Mesothelial cell of epicardium (in vitro differentiated cells): ENCODE measurements at places on chromosomes 2 and 18.

DNA sequence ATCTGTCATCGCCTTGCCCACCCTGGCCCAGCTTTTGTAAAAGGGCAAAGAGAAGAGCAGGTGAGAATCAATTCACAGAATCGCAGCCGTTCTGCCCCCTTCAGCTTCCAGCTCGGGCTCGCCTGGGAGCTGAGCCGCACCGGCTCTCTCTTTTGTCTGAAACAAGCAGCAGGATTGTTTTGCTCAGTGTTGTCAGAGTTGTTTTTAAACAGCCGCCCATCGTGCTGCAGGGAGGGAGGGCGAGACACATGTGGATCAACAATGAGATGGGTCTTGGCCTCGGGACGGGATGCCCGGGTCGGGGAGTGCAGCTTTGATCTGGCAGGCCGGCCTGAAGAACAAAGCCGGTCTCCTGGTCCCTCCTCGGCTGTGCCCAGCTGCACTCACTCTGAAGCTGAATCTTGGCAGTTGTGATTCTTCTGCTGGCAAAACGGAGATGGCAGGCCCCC is 39.7 kb upstream of the HDAC4 start:
- no peak overlapping the region for H3K27ac ChIP-seq
- no peak for DNase-seq
- H3K4me1 ChIP-seq = no peaks in the 10 kb centered on the region
- no peak overlapping the region for H3K4me3 ChIP-seq
- H3K27me3 ChIP-seq = peaks cover 57% of the 10 kb centered on the region

- DNase-seq = no peak
- no peaks in the 10 kb centered on the region for H3K36me3 ChIP-seq
- H3K27ac ChIP-seq = peak overlapping the region; percentile 98
- H3K4me1 ChIP-seq = peaks cover 75% of the 10 kb centered on the region
- H3K4me3 ChIP-seq = peak overlapping the region; percentile 69
Observed at GRCh38 chr2:64649626-64650025, 4.1 kb downstream of the SERTAD2 start.

- no peaks in the 10 kb centered on the region for H3K4me1 ChIP-seq
- no peaks in the 10 kb centered on the region for H3K36me3 ChIP-seq
- DNase-seq = no peak
- H3K27me3 ChIP-seq = no peaks in the 10 kb centered on the region
Observed at GRCh38 chr18:61574665-61575064, 241.4 kb downstream of the CDH20 start.

DNA sequence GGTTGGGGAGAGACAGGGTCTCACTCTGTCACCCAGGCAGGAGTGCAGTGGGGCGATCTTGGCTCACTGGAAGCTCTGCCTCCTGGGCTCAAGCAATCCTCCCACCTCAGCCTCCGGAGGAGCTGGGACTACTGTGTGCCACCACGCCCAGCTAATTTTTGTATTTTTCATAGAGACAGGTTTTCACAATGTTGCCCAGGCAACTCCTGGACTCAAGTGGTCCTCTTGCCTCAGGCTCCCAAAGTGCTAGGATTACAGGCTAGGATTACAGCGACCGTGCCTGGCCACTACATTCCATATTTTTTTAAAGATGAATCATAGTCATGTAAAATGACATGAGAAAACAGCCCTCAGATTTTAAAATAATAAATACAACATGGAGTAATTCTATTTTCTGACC is 32.3 kb downstream of the CWC22 start:
- peak overlapping the region; percentile 10 for H3K27ac ChIP-seq
- peaks cover 53% of the 10 kb centered on the region for H3K36me3 ChIP-seq
- no peak for DNase-seq
- H3K27me3 ChIP-seq = no peaks in the 10 kb centered on the region

DNA sequence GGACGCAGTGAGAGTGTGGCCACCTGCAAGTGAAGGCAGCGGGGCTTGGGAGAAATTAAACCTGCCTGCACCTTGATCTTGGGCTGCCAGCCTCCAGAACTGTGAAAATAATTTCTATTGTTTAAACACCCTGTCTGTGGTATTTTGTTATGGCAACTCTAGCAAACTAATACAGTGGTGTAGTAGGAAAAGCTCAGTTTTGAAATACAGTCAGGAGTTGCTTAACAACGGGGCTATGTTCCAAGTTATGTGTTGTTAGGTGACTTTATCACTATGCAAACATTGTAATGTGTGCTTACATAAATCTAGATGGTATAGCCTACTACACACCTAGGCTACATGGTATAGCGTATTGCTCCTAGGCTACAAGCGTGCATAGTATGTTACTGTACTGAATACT is 93.4 kb upstream of the FN1 start:
- DNase-seq = no peak
- peaks cover 41% of the 10 kb centered on the region for H3K4me1 ChIP-seq
- H3K4me3 ChIP-seq = no peak overlapping the region
- peaks cover 5% of the 10 kb centered on the region for H3K36me3 ChIP-seq

GRCh38 chr2:127515383-127515915 is 10.8 kb downstream of the IWS1 start:
- H3K36me3 ChIP-seq = peaks cover 18% of the 10 kb centered on the region
- H3K27me3 ChIP-seq = no peaks in the 10 kb centered on the region
- DNase-seq = no peak
- no peak overlapping the region for H3K4me3 ChIP-seq
- peaks cover 2% of the 10 kb centered on the region for H3K4me1 ChIP-seq
- H3K27ac ChIP-seq = no peak overlapping the region

GRCh38 chr2:203871371-203871983 is 3.9 kb downstream of the CTLA4 start:
- H3K27ac ChIP-seq = no peak overlapping the region
- no peaks in the 10 kb centered on the region for H3K4me1 ChIP-seq
- no peak for DNase-seq
- H3K4me3 ChIP-seq = no peak overlapping the region

- no peak for DNase-seq
- no peaks in the 10 kb centered on the region for H3K4me1 ChIP-seq
- H3K4me3 ChIP-seq = no peak overlapping the region
Observed at GRCh38 chr2:17375262-17375661, 143.0 kb downstream of the RAD51AP2 start.

DNA sequence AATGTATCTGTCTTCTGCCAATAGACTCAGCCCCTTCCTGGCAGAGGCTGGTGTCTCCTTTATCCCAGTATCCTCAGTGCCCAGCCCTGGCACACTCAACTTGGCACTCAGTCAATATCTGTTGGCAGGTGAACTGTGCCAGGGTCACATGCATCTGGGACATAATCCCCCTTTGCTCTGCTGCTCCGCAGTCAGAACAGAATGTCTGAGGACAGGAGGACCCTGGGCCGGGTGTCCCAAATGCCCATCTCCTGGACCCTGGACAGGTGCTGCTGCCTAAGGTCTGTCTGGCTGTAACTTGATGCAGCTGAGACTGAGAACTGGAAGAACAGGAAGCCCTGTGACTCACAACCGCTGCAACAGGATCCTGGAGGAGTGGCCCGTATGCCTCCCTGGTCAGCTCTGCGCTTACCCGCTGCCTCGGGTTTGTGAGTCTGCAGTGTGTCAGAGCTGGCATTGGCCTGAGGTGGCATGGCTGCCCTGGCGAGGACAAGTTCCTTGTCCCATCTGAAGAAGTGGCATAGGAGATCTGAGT is 11.4 kb downstream of the HK2 start:
- H3K27ac ChIP-seq = peak overlapping the region; percentile 90
- peak; percentile 54 for DNase-seq
- peaks cover 2% of the 10 kb centered on the region for H3K36me3 ChIP-seq
- no peaks in the 10 kb centered on the region for H3K27me3 ChIP-seq
- peaks cover 37% of the 10 kb centered on the region for H3K4me1 ChIP-seq

DNA sequence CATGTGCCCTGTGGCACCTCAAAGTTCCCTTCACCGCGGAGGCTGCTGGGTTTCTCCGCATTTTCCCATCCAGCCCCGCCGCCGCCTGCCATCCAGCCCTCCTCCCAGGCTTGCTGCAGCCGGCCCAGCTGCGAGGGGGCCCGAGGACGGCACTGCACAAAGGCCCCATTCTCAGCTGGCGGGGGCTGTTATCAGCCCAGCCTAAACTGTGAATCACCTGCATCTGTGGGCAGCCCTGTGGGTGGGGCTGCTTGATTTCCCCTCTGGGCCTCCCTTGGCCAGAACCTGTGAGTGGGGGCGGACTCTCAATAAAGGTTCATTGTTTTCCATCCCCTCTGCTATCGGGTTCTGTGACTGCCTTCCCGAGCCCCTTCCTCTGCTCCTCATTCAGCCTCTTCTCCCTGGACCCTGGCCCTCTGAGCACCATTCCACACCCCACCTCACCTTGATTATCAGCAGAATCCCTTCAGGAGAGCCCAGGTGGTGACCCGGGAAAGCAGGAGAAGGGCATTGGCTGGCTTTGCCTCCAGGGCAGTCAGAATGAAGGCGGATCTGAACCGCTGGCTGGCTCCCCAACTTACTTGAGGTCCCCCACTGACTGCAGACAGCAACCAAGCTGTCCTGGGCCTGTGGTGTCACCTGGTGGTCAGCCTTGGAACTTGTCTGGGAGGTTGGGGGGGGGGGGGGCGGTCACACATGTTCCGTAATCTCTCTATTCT is 204.5 kb downstream of the ZFP36L2 start:
- H3K27ac ChIP-seq = no peak overlapping the region
- no peaks in the 10 kb centered on the region for H3K27me3 ChIP-seq
- no peak for DNase-seq
- H3K4me1 ChIP-seq = peaks cover 36% of the 10 kb centered on the region
- no peak overlapping the region for H3K4me3 ChIP-seq

- no peak for DNase-seq
- H3K4me3 ChIP-seq = no peak overlapping the region
- no peaks in the 10 kb centered on the region for H3K4me1 ChIP-seq
- H3K36me3 ChIP-seq = peaks cover 2% of the 10 kb centered on the region
Observed at GRCh38 chr2:167890739-167891138, 356.7 kb downstream of the STK39 start.

- H3K27me3 ChIP-seq = no peaks in the 10 kb centered on the region
- no peak for DNase-seq
- H3K36me3 ChIP-seq = no peaks in the 10 kb centered on the region
- no peak overlapping the region for H3K4me3 ChIP-seq
Observed at GRCh38 chr2:31390324-31390723, 24.2 kb downstream of the XDH start.

- H3K36me3 ChIP-seq = no peaks in the 10 kb centered on the region
- H3K4me3 ChIP-seq = no peak overlapping the region
- DNase-seq = no peak
- H3K27me3 ChIP-seq = no peaks in the 10 kb centered on the region
Observed at GRCh38 chr2:192735447-192735846, 540.7 kb upstream of the TMEFF2 start.

DNA sequence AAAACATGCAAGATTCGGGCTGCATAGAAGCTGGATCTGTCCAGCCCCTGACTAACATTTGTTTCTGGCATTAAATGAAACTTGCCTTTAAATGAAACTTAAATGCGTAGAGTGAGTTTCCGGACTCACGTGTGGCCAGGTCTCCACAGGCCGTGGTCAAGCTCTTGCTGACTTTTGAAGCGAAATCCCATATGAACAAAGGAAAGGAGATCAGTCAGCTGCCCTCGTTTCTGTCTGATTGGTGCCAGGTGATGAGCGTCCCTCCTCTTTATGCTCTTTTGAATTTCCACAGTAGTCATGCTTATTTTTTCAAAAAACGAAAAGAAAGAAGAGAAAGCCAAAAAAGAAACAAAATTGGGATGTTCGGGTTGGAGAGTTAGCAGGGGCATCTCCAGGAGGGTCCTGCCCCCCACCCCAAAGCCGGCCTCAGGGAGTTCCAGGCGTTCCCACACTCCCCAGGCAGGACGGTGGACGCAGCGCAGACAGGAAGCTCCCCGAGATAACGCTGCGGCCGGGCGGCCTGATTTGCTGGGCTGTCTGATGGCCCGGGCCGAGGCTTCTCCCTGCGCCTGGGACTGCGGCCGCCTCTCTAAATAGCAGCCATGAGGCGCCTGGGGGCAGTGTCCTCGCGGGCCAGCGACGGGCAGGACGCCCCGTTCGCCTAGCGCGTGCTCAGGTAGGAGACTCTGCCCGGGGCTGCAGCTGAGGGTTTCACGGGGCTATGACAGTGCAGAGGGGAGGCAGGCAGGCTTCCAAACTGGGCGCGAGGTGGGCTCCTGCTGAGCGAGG is at the start of gene COLEC11:
TSS of gene COLEC11 (plus strand) at position 620 of the 789 bp plus-strand sequence. CDS start 9,229 bp downstream, outside the sequence.
- H3K27me3 ChIP-seq = peaks cover 2% of the 10 kb centered on the region
- peak within 1 kb of the TSS; percentile 78 for H3K27ac ChIP-seq
- H3K4me1 ChIP-seq = peaks cover 15% of the 10 kb centered on the region

DNA sequence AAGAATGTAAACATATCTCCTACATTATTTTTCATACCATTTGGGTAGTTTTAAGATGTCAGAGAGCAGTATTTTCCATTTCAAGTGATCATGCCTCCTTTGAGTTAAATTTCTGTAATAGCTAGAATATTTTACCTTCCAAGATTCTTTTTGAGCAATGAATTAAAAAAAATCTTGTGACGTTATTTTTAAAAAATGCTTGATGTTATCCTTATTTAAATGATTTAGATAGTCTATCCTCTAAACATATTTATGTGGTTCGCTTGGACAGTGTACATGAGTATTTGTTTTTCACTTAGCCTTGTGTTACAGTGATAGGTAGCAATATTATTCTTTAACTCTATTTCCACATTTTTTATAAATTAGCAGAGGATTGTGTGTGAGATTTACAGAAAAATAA is 639.2 kb upstream of the CDH2 start:
- H3K4me3 ChIP-seq = no peak overlapping the region
- no peak for DNase-seq
- H3K4me1 ChIP-seq = peaks cover 2% of the 10 kb centered on the region
- H3K27ac ChIP-seq = no peak overlapping the region
- no peaks in the 10 kb centered on the region for H3K36me3 ChIP-seq
- no peaks in the 10 kb centered on the region for H3K27me3 ChIP-seq

- no peak overlapping the region for H3K4me3 ChIP-seq
- DNase-seq = no peak
- H3K27me3 ChIP-seq = peaks cover 10% of the 10 kb centered on the region
- H3K27ac ChIP-seq = no peak overlapping the region
- peaks cover 10% of the 10 kb centered on the region for H3K4me1 ChIP-seq
Observed at GRCh38 chr2:119590873-119591272, 46.6 kb downstream of the CFAP221 start.

- no peaks in the 10 kb centered on the region for H3K27me3 ChIP-seq
- no peak overlapping the region for H3K4me3 ChIP-seq
- no peaks in the 10 kb centered on the region for H3K36me3 ChIP-seq
- no peaks in the 10 kb centered on the region for H3K4me1 ChIP-seq
- H3K27ac ChIP-seq = no peak overlapping the region
- no peak for DNase-seq
Observed at GRCh38 chr2:200609028-200609614, 23.3 kb downstream of the AOX1 start.

DNA sequence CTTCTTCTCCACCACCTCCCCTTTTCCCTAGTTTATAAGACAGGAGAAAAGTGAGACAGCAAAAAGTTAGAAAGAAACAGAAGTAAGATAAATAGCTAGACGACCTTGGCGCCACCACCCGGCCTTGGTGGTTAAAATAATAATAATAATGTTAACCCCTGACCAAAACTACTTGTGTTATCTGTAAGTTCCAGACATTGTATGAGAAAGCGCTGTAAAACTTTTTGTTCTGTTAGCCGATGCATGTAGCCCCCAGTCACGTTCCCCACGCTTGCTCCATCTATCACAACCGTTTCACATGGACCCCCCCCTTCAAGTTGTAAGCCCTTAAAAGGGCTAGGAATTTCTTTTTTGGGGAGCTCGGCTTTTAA is 1.5 kb upstream of the BUB1 start:
- H3K27ac ChIP-seq = peak overlapping the region; percentile 99
- H3K4me1 ChIP-seq = peaks cover 34% of the 10 kb centered on the region
- H3K27me3 ChIP-seq = peaks cover 2% of the 10 kb centered on the region

- H3K27ac ChIP-seq = no peak overlapping the region
- no peaks in the 10 kb centered on the region for H3K36me3 ChIP-seq
- no peaks in the 10 kb centered on the region for H3K27me3 ChIP-seq
- no peak for DNase-seq
- no peaks in the 10 kb centered on the region for H3K4me1 ChIP-seq
- H3K4me3 ChIP-seq = no peak overlapping the region
Observed at GRCh38 chr2:45732946-45733345, 81.5 kb downstream of the PRKCE start.

GRCh38 chr18:62617793-62618591 is 95.2 kb downstream of the ZCCHC2 start:
- H3K4me1 ChIP-seq = no peaks in the 10 kb centered on the region
- H3K4me3 ChIP-seq = no peak overlapping the region
- H3K27ac ChIP-seq = no peak overlapping the region
- peaks cover 12% of the 10 kb centered on the region for H3K27me3 ChIP-seq
